ENCODE measurements at places on chromosomes 1 and 21.
A peak's percentile ranks its signal among the peaks of the same experiment; 100 is the strongest.

GRCh38 chr1:54851936-54852524 is 35.0 kb downstream of the DHCR24 start:
- DNase-seq = no peak

- no peak for DNase-seq
Measured at GRCh38 chr1:53517821-53518352, 58.7 kb downstream of the DMRTB1 start.

- DNase-seq = no peak
Measured at GRCh38 chr1:228367798-228368791, 38.5 kb downstream of the TRIM11 start.

GRCh38 chr1:11431941-11432507 is 46.9 kb upstream of the DISP3 start:
- no peak for DNase-seq

DNA sequence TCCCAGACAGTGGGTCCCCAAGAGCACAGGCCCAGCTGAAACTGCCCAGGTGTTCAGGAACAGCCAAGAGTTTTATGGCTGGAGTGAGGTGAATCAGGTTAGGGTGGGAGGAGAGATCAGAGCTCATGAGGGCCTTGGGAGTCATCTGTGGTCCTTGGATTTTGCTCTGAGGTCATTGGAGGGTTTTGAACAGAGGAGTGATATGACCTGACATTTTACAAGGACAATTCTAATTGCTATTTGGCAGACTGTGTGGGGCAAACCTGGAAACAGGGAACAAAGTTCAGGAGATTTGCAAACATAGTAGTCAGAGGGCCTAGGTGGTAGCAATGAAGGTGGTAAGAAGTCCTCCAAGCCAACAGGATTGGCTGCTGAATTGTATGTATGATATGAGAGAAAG is 31.1 kb upstream of the LRRN2 start:
- DNase-seq = no peak

GRCh38 chr1:197424380-197424779 is 156.3 kb downstream of the CRB1 start:
- DNase-seq = no peak

DNA sequence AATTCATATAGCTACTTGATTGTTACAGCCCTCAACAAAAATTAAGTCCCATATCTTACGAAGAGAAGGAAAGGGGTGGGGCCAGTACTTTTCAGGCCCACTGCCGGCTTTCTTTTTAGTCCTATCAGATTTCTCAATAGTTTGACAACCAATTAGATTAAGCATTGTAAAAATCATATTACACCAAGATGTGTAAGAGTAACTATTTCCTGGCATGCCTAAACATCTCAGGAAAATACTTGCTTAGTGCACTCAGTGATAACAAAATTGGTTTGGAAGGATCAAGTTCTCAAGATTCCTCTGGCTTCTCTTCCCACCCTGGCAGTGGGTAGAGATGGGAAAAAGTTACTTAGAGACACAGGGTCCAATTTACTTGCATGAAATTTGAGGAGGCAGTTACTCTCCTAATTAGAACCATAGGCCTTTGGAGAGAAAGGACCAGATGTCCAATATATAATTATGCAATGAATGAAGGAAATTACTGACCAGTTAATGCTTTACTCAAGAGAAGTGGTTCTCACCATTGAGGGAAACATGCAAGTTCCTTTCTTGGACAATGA is 30.1 kb downstream of the STPG1 start:
- no peak for DNase-seq

DNA sequence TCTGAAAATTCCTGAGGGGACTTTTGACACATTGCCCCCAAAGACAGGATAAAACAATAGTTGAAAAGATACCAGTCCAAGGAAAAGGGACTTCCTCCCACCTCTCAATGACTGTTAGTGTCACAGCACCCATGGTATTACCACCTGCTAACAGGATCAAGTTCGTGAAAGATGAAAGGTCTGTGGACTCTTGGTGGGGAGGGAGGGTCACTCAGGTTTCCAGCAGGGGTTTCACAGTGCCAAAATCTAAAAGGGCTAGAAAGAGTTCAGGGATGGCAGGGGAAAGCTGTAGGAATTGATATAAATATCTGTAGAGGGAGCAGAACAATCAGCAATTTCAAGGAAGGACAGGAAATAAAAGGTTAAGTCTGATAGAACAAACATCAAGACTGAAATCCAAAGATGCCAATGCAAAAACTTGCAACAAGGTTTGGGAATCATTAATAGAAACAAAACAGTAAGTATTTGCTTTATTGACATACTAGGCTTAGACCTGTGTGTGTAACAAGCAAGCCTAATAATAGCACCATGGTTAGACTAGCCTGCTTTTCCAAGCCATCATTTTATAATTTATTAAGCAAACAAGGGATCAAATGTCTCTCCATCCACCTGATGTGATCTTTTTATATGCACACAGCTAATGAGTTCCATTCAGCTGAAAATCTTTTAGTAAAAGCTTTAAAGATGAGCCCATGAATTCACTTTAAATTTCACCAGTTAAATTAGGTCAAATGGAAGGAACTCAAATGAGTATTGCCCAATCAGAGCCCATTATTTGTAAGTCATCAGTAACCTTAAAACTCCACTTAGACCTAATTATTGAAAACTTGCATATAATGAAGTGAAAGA is 3.7 kb downstream of the MCL1 start:
- DNase-seq = no peak

GRCh38 chr1:113542221-113542701 is 151.9 kb downstream of the MAGI3 start:
- no peak for DNase-seq

GRCh38 chr1:234755449-234755863 is 145.5 kb upstream of the IRF2BP2 start:
- DNase-seq = peak; percentile 74

GRCh38 chr1:193931356-193931755 is 744.9 kb upstream of the B3GALT2 start:
- DNase-seq = no peak

- no peak for DNase-seq
Measured at GRCh38 chr1:11796036-11796828, 9.5 kb downstream of the MTHFR start.

GRCh38 chr1:22387919-22388580 is 63.6 kb upstream of the ZBTB40 start:
- DNase-seq = no peak

- DNase-seq = no peak
Measured at GRCh38 chr1:12064073-12064969, 1.2 kb downstream of the TNFRSF8 start.

- DNase-seq = no peak
Measured at GRCh38 chr1:9767964-9768668, 55.6 kb downstream of the CLSTN1 start.

- no peak for DNase-seq
Measured at GRCh38 chr1:1050577-1051052, 23.5 kb downstream of the RNF223 start.

GRCh38 chr1:88191917-88192316 is 492.2 kb upstream of the PKN2 start:
- DNase-seq = no peak

DNA sequence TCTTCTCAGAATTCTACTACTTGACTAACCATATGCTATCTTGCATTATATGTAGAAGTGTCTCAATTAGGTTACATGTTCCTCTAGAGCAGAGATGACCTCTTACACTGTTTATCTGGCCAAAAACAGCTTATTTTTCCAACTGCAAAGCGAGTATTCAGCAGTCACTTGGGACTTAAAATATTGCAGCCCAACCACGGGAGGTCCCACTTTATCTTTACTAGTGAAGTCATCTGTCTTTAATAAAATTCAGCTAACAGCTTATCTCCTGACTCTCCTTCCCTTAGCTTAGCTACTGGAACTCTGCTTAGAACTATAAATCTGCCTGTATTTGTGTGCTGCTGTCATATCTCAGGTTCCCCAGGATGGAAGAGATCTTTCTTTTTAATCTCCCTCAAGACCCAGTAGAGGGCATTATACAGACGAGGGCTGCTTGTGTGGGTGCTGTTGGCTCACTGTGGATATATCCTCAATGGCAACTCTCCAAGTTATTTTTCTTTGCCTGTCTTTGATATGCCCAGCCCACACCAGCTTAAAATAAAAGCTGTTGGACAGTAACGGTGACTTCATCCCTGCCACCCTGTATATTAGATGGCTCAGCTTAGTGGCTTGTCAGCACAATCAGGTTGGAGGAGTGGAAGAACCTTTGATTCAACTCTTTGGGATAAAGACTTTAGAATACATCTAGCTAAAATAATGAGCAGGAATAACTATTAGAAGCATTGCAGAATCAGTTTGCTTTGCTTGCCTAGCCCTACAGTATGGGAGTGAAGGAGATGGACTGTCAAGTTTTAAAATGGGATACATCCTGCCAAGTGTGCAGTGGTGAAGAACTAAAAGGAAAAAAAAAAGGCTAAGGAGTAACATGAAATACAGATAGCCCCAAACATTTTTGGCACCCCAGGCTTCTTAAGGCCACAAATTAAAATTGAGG is 9.6 kb downstream of the ENSA start:
- no peak for DNase-seq

DNA sequence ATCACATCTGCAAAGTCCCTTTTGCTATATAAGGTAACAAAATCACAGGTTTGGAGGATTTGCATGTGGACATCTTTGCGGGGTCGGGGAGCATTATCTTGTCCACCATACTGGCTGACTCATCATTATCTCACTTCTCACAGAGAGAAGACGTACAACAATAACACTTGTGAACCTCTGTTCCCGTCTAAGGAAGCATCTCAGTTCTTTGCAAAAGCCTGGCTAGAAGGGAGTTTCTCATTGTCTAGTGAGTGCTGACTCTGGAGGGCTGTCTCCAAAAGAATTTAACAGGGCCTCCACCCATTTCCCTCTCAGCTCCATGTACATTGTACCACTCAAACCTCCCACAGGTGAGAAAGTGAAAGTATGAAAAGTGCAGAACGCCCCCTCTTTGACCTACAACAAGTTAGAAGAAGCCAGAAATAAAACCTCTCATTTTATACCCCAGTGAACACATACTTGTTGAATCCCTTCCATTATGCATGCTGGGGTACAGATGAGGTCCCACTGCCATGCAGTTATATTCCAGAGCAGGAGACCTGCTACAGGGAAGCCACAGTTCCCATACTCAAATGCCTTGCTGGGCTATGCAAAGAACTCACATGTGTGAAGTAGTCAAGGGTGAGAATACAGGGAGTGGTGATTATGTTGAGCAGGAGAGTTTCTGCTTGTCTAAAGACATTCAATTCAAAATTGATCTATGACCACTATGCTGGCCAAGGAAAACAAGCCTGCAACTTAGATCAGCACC is 121.7 kb upstream of the PRDX6 start:
- DNase-seq = no peak
